HTR-8/SVneo (cell line): ENCODE measurements at places on chromosomes 6 and 20.

DNA sequence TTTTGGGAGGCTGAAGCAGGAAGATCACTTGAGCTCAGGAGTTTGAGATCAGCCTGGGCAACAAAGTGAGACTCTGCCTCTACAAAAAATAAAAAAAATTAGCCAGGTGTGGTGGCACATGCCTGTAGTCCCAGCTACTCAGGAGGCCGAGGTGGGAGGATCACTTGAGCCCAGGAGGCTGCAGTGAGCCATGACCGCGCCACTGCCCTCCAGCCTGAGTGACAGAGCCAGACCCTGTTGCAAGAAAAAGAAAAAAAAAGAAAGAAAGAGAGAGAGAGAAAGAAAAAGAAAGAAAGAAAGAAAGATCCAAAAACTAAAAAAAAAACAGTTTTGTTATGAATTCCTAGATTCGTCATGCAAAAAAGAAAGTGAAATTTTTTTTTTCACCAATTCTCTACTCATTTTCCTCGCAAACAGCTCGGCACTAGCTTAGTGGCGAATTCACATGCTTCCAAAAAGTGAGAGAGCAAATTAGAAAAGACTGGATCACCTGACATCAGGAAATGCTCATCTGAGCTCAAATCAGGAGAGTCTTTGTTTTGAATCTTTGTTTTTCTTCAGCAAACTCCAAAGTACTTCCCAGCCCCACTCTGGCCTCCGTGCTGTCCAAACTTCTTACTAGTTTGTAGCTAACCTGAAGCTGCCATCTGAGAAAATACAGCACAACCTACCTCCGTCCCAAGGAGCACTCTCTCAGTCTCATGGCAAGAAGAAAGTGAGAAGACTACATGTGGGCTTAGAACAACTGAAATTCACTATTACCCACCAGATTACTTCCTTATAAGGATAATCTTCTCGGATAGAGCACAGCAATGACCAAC, 27.0 kb downstream of the IPCEF1 start:
- DNase-seq: no peak

- DNase-seq: no peak
These were observed 58.8 kb upstream of the CNKSR3 start for GRCh38 chr6:154569156-154569862.

DNA sequence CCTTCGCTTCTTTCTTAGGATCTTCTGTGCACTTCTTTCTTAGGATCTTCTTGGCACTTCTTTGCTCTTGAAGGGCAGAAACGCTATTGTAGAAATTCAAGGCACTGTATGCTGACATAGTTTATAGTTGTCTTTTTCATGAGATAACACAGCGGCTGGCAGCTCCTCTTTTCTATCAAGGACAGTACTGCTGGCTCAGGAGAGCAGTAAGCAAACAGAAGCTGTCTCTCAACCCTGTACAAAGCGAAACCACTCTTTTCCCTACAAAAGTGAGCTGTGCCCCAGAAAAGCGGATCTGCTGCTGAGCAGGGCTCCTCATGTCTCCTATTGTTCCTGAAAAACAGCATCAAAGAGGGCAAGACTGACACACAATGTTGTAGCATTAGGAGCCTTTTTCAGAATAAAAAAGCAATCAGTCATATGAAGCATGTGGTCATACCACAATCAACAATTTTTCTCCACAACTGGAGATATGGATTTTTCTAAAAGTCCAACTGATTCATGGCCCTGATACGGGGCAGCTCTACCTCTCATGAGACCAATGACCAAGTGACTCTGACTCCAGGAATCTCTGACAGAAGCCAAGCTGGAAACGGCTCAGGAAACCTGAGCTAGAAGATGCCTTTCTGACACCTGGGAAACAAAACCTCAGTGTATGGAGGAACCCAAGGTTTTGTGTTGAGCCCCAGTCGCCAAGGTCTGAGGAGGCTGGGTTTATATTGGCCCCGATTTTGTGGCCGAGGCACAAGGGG, 255.9 kb downstream of the ESR1 start:
- DNase-seq: no peak

DNA sequence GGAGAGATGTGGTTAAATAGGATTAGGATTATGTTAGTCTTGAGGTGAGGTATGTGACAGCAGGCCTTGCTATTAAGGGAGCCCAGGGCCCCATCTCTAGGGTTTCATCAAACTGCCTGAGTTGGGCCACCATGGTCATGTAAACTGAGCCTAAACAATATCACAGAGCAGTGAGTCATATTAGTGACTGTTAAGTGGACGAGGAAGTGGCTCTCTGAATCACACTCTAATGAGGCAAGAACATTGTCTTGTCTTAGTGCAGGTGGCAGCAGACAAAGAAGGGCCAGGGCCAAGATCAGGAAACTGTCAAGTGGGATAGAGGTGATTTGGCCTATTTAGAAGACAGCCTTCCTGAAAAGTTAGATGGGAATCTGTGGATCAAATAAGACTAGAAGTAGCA, 23.1 kb downstream of the ENPP3 start:
- no peak for DNase-seq

- DNase-seq: peak; percentile 53
These were observed 66.8 kb downstream of the PPP1R3G start for GRCh38 chr6:5151955-5152401.

GRCh38 chr6:88975369-88975768, 12.0 kb upstream of the RNGTT start:
- DNase-seq: no peak

- peak; percentile 84 for DNase-seq
These were observed 23.3 kb upstream of the TOP1 start for GRCh38 chr20:41005361-41005729.
